ENCODE measurements at places on chromosomes 12 and 14.

GRCh38 chr14:54314365-54315104, 82.3 kb upstream of the CDKN3 start:
- no peak for DNase-seq

- DNase-seq, result no peak
Measured at GRCh38 chr12:24500831-24501230, 448.1 kb downstream of the BCAT1 start.

DNA sequence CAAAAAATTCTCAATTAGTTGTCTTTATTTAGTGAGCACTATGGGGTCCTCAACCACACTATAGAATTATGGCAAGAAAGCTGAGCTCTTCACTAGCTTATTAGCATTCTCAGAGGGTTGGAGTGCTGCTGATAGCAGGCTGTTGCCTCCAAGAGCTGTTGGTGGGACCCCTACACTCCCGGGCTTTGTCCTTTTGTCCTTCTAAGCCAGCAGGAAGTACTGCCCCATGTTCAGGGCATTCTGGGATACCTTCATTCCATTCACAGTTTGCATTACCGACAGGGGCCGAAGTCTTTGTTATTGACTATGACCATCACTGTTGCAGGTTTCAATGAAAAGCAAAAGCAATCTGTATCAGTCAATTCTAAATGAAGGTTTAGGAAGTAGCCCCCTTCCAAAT, 89.5 kb upstream of the OTX2 start:
- no peak for DNase-seq

DNA sequence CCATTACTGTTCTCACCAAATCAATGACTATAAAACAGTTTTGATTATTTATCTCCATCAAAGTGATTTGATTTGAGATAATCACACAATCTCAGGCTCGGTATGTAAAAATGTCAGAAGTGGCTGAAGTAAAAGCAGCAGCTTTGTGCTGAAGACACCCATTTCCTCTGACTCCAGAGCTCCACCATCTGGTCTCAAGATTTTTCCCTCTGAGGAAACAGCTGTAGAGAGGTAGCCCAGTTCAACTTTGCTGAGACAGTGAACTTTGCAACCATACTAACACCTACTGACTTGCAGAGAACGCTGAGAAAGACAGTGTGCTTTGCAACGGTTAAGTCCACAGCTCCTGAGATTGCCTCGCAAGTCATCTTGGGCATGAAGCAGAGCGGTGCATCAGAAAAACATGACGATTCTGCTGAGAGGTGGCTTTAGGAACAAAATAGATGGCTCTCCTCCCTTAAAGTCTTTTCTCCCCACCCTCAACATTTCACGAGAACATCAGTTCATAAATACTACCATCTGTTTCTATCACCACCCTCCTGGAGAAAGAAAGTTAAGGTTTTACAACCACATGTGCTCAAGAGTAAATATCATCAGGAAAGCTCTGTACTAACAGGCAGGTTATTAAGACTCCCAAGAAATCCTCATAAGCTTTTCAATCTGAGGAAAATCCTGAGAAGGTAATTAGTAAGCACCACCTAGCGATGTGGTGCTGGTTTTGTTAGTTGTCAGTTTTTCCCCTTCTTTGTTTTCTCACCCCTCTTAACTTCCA, 34.8 kb downstream of the HIGD1C start:
- peak; percentile 32 for DNase-seq

DNA sequence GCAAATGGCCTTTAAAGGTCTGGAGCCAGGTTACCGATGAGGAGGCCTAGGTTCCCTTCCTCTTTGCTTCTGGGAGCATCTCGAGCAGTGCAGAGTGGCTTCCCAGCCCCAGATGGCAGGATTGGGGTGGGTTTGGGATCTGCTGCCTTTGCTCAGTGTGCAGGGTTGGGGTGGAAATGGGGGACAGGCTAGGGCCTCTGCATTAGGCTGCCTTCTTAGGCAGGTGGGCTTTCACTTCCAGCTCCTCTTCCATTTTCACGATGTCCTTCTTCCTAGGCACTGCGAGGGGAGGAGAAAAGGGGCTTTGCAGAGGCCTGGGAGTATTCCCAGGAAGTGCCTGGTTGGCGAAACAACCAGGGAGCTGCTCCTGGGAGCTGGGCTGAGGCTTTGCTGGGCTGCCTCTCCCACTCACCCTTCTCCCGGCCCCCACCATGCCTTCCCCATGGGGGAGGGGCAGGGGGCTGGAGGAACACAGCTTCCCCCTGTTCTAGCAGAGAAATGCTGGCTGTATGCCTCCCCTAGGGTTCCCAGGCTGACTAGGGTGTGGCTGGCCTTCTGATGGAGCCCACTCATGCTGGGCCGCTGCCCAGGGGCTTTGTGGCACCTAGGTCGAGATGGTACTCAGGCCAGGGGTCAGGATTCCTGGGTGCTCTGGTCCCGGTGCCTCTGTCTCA, 2.4 kb downstream of the NR4A1 start:
- no peak for DNase-seq

DNA sequence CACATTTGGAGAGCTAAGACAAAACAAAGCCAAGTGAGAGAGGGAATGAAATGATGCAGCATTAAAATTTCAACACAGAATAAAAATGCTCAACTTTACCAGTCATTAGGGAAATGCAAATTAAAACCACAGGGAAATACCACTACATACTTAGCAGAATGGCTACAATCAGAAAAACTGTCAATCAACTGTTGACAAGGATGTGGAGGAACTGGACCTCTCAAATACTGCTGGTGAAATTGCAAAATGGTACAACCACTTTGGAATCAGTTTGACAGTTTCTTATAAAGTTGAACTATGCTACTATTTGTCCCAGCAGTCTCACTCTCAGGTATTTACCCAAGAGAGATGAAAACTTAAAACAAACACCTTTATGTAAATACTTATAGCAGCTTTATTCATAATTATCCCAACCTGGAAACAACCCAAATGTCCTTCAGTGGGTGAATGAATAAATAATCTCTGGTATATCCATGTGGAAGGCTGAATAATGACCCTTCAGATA, 43.8 kb upstream of the KTN1 start:
- DNase-seq, result no peak

- DNase-seq, result peak; percentile 91
Measured at GRCh38 chr12:27901959-27902358, 70.6 kb downstream of the PTHLH start.

- no peak for DNase-seq
Measured at GRCh38 chr14:34081101-34081575, 130.3 kb upstream of the EGLN3 start.

- no peak for DNase-seq
Measured at GRCh38 chr12:109946505-109946904, 46.4 kb downstream of the TCHP start.

- peak; percentile 31 for DNase-seq
Measured at GRCh38 chr14:94936901-94937685, 167.2 kb upstream of the GSC start.

- DNase-seq, result no peak
Measured at GRCh38 chr14:103743691-103744090, 28.1 kb downstream of the ZFYVE21 start.

DNA sequence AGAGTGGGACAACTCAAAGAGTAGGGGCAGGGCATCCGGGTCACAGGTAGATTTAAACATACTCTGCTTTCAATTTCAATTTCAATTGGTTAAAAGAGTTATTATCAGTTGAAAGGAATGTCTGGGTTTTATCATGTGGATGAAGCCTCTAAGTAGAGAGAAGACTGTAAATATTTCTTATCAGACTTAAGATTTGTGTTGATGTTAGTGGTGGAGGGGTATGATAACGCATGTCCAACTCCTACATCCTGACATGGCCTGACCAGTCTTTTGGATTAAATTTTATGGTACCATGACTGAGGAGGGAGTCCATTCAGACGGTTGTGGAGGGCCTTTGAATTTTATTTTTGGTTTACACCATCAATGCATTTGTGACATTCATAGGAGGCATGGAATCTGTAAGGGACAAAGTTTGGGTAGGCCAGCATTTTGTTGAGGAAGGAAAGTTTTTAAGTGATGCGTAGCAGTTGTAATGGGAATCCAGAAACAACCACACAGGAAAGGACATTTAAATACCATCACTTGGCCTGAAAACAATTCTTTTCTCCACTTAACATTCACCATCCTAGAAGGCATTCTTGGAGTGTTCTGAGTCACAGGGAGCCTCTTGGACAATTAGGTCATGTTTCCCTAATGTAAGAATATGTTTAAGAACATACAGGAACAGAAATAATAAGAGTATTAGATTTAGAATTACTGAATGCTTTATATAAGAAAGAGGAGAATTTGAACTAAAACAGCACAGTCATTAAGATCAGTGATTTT, 371.9 kb downstream of the ATP23 start:
- DNase-seq, result no peak

GRCh38 chr14:36513012-36513420, 7.0 kb downstream of the NKX2-1 start:
- no peak for DNase-seq

DNA sequence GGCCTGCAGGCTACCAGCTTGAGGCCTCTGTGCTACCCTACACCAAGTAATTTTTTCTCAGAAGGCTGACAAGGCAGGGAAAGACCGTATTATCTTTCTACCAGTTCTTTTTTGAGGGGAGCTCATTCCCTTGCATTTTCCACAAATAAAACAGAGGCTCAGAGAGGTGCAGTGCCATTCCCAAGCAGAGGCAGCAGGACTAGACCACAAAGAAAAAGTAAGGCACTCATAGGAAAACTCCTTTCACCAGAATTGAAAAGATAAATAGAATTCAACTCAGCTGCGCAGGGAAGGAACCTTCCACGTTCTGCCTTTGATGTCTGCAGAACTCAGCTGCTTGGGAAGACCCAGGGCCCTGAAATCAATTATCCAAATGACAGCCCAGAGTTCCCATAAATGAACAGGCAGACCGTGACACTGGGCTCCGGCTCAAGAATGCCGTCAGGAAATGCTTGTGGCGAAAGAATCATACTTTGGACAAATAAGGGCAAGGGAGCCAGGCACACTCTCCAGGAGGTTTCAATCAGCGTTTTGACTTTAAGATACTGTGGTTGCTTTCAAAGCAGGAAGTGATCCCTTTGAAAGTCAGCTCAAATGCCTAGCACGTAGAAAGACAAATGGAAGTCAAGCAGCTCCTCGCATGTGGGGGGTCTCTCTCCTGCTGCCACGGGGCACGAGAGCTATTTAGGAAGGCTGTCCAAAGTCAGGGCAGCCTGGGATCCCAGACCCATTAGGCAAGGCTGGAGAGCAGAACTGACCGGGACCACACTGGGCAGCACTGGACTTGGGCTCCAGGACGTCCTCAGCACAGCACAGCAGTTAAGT, 14.0 kb downstream of the KCTD10 start:
- no peak for DNase-seq

DNA sequence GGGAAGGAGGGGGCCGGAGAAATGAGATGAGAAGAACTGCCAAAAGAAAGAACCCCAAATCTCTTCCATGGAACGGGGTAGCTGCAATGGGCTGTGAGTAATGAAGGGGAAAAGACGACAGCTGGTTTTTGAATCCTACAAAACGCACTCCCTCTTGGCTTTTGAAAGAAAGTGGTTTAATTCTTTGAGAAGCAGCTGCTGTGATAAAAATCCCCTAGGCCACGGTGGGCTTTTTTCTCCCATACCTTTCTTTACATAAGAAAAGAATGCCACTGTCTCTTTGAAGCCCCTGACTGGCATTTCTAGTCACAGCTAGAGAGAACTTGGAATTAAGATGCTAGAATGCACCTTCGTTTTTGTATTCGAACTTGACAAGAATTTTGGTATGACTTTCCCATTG, 486.1 kb downstream of the GLT1D1 start:
- no peak for DNase-seq

- no peak for DNase-seq
Measured at GRCh38 chr14:50978529-50978871, 34.2 kb upstream of the PYGL start.

- DNase-seq, result peak; percentile 46
Measured at GRCh38 chr12:71664411-71665089, 449 bp downstream of the THAP2 start.

GRCh38 chr12:84719997-84720396, 192.6 kb downstream of the SLC6A15 start:
- no peak for DNase-seq

GRCh38 chr12:27331291-27331926, 1.2 kb upstream of the BMAL2 start:
- no peak for DNase-seq

- DNase-seq, result no peak
Measured at GRCh38 chr14:102824832-102825231, 47.6 kb downstream of the TRAF3 start.

DNA sequence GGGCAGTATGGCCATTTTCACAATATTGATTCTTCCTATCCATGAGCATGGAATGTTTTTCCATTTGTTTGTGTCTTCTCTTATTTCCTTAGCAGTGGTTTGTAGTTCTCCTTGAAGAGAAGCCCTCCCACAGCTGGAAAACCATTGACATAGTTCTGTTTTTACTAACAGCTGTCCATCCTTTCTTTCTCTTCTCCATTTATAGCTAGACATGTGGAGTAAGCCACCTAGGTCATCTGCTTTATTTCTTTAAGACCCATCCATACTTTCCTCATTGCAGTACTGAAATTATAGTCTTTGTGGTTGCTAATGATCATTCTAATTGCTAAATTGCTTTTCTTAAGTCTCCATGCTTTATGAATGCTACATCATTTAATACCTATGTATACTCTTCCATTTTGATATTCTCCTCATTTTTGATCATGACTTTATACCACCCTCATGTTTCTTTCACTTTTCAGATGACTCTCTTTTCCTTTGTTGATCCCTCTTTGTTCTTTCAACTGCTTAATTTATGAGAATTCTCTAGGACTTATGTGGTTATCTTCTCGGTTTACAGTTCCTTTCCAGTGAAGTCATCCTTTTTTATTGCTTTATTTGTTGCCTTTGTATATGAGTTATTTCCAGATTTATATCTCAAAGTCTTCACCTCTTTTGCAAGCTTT, 114.2 kb downstream of the PCNX1 start:
- no peak for DNase-seq

DNA sequence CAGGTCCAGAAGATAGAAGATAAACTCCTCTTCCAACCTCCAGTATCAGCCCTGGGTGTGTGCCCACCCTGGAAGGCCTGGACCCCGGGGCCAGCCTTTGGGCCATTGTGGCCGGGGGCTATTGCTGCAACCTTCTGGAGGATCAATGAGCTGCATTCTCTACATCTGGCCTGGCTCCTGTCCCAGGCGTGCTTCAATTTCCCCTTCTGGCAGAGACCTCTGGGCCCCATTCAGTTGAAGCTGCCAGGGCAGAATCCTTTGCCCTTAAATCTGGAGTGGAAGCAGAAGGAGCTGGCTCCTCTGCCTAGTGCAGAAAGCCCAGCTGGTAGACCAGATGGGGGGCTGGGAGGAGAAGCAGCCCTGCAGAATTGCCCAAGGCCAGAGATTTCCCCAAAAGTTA, 10.0 kb downstream of the NYNRIN start:
- peak; percentile 75 for DNase-seq

GRCh38 chr12:110556705-110557104, 26.4 kb downstream of the PPTC7 start:
- DNase-seq, result no peak

All from NCI-H2171 treated with DMSO at 0.1 percent for 48 hours (cell line).